Caudate nucleus (tissue), 63 donors: ENCODE measurements at places on chromosomes 6 and 20.

DNA sequence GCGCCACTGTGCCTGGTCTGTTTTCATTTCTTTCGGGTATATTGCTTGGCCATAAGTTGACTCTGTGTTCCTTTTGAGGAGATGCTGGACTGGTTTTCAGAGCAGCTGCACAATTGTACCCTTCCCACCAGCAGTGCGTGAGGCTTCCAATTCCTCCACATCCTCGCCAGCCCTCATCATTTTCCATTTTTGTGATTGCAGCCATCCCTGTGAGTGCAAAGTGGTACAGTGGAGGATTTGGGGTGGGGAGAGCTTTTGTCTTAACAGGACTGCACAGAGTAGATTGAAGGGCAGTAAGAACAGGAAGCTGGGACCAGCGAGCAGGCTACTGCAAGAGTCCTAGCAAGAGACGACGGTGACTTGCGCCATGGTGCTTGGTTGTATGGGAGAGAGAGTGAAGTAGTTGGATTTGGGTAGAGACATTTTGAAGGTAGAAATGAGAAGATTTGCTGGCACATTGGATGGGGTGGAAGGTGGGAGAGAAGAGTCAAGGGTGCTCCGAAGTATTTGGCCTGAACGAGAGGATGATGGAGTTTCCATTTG, 18.3 kb downstream of the BCAS4 start:
- DNase-seq, result no peak

GRCh38 chr6:143394389-143394788, 56.1 kb downstream of the ADAT2 start:
- no peak for DNase-seq

DNA sequence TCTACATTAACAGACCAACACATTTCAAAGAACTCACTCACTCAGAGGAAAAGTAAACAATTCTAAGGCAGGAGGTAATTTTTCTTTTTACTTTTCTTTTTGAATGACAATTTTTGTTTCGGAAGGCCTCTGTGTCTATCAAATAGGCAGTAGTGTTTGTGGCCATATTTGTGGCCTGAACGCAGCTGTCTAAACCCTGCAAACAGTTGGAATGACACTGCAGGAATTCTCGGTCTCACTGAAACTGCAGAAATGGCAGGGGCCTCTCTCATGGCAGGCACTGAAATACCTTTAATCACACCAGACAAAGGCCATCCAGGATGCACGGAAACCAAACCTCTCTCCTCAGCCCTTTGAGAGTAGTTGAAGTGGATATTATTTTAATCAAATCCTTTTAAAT, 30.4 kb downstream of the FYN start:
- no peak for DNase-seq

GRCh38 chr6:44249082-44249748, 2.3 kb downstream of the HSP90AB1 start:
- DNase-seq, result no peak

DNA sequence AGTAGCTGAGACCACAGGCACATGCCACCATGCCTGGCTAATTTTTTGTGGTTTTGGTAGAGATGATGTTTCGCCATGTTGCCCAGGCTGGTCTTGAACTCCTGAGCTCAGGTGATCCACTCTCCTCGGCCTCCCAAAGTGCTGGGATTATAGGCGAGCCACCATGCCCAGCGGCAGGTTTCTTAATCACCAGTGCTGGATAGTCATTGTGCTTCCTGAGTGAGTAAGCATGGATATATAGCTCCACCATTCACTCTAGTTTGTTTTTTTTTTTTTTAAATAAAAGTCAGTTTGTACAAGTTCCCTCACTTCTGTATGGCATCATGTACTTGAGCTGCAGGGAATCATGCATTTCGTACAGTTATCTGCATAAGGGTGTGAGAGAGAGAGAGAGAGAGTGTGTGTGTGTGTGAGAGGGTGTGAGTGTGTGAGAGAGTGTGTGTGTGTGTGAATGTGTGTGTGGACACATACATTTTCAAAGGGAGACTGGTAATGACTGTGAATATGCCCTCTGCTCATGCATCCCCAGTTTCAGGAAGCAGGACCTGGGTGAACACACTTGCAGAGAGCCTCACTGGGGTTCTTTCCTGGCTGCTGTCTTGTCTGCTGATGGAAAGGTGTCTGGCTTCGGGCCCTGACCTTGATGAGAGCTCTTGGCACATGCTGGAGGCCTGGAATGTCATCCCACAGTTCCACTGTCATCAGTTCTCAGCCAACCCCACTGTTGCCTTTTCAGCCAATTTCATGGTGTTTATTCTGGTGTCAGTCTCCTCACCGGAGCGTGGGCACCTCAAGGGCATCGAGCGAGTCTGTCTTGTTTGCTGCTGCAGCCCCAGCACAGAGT, 65.0 kb upstream of the XRN2 start:
- DNase-seq, result no peak

DNA sequence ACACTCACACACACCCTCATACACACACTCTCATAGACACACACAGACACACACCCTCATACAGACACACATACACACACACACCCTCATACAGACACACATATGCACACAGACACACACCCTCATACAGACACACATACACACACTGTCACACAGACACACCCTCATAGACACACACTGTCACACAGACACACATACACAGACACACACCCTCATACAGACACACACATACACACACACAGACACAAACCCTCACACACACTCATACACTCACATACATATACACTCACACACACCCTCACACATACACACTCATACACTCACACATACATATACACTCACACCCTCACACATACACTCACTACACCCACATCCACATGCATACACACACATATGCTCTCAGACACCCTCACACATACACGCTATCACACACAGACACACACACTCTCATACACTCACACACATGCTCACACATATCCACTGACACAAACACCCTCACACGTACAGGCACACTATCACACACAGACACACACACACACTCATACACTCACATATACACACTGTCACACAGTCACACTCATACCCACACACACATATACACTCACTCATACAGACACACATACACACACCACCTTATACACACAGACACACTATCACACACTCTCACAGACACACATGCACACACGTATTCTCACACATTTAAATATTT, 9.1 kb downstream of the ADIG start:
- no peak for DNase-seq

GRCh38 chr20:4443016-4443415, 278.7 kb upstream of the PRND start:
- no peak for DNase-seq

DNA sequence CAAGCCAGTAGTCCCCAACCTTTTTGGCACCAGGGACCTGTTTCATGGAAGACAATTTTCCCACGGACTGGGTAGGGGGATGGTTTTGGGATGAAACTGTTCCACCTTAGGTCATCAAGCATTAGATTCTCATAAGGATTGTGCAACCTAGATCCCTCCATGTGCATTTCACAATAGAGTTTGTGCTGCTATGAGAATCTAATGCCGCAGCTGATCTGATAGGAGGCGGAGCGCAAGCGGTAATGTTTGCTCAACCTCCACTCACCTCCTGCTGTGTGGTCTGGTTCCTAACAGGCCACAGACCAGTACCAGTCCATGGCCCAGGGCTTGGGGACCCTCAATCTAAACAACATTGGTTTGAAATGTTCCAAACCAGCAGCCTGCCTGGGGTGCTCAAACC, 137.0 kb upstream of the STXBP5 start:
- DNase-seq, result no peak

DNA sequence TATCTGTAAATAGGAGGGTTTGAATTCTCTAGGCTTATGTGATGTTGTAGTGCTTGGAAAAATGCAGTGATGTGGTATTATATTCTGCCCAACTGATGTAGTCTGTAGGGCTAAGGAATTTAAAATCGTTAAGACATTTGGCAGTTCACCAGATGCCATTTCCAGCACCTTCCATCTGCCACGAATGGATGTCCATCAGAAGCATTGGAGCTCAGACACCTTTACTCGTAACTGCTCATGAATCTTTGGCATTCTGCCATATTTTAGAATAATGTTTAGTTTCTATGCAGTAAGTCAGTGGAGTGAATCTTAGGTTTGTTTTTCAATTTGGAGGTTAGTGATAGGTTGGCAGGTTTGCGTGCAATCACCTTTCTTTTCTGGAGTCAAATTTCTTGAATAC, 2.4 kb upstream of the SYTL3 start:
- DNase-seq, result no peak

DNA sequence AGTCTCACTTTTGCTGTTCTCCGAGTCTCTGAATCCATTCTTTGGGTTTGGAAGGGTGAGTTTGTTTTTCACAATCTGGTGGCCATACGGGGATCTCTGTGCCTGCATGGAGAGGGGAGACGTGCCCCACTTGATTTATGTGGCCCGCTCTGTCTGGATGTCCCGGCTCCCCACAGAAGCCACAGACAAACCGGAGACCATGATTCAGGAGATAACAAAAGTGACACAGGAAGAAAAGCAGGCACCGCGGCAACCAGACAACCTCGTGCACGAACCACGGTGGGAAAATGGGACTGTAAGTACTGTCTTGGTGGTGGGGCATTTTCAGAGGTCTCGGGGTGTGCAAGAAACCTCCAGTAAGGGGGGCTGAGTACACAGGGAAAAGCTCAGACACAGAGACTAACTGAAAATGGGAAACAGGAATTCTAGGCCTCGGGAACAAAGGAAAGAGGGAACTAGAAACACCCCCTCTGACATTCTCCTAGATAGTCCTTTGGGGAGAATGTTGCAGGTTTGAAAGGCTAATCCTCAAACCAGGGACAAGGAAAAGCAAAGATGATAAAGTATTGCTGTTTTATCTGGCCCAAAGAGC, 22.1 kb upstream of the ZNF318 start:
- no peak for DNase-seq

DNA sequence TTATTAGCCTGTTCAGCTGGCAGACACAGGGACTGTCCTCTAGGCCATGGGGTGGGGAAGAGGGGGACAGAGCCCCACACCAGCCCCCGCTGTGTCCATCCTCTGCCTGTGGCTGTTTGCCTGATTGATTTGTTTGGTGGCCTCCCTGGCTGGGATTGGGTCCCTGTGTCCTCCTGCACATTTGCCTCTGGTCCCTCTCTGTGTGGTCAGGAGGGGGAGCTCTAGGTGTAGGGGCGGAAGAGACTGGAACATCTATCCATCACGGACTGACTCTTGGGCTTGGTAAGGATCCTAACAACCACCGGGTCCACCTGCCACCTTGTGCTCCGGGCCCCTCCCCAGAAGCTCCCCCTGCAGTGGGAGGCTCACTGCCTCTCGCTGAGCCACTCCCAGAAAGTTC, 38.4 kb upstream of the CCDC167 start:
- no peak for DNase-seq

- no peak for DNase-seq
Measured at GRCh38 chr20:10658876-10659632, 14.7 kb downstream of the JAG1 start.

- no peak for DNase-seq
Measured at GRCh38 chr6:44002593-44003344, 124.5 kb downstream of the MRPL14 start.

- DNase-seq, result no peak
Measured at GRCh38 chr6:139752086-139752485, 377.6 kb upstream of the CITED2 start.

DNA sequence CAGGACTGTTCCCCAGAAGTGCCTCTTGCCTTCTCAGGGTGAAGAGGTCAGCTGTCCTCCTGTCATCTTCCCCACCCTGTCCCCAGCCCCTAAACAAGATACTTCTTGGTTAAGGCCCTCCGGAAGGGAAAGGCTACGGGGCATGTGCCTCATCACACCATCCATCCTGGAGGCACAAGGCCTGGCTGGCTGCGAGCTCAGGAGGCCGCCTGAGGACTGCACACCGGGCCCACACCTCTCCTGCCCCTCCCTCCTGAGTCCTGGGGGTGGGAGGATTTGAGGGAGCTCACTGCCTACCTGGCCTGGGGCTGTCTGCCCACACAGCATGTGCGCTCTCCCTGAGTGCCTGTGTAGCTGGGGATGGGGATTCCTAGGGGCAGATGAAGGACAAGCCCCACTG, 9.8 kb downstream of the PI16 start:
- no peak for DNase-seq

- DNase-seq, result no peak
Measured at GRCh38 chr20:19940988-19941460, 76.1 kb upstream of the NAA20 start.

DNA sequence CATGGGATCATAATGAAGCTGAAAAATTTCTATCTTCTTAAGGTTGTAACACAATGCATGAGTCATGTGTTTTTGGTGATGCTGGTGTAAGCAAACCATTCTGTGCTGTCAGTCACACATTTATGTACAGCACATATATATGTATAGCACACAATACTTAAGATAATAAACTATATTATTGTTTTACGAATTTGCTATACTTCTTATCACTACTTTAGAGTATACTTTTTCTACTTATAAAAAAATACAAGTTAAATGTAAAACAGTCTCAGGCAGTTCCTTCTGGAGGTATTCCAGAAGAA, 920.1 kb upstream of the FLRT3 start:
- DNase-seq, result no peak

DNA sequence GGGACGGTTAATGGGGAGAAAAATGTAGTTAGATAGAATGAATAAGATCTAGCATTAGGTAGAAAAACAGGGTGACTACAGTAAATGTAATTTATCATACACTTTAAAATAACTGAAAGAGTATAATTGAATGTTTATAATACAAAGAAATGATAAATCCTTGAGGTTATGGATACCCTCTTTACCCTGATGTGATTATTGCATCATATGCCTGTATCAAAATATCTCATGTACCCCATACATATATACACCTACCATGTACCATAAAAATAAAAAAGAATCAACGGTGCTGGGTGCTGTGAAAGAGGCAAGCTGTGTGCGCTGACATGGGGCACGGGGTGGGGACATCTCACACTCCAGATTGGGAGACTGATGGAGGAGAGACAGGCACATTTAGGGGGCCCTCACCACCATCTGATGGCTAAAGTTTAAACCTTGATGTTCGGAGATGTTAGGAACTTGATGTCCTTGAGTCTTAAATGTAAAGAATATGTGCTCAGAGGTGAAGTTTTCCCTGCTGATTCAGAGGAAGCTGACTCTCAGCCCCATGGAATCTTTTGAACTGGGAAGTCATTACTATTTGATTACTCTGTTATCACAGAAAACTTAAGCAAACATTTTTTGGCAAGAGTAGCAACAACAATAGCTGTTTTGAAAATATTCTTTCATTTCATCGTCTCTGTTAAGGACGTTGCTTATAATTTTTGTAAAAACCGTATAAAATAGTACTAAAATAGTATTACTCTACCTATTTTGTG, 26.4 kb upstream of the RFPL4B start:
- no peak for DNase-seq

DNA sequence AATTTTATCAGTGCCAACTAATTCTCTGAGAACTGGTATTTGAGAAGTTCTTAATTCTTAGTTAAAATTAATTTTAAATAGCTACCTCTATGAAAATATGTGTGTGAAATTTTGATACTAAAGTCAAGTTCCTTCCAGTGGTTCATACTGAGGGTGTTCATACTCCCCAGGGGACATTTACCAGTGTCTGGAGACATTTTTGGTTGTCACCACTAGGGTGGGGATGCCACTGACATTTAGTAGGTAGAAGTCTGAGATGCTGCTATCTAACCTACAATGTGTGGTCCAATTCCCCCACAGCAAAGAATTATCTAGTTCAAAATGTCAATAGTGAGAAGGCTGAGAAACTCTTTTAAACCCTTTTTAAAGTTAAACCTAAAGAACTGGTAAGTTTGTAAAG, 463.8 kb downstream of the ADGRB3 start:
- DNase-seq, result no peak
